NCI-H524 treated with DMSO at 0.1 percent for 48 hours (cell line): ENCODE measurements at places on chromosomes 5 and 9.

DNA sequence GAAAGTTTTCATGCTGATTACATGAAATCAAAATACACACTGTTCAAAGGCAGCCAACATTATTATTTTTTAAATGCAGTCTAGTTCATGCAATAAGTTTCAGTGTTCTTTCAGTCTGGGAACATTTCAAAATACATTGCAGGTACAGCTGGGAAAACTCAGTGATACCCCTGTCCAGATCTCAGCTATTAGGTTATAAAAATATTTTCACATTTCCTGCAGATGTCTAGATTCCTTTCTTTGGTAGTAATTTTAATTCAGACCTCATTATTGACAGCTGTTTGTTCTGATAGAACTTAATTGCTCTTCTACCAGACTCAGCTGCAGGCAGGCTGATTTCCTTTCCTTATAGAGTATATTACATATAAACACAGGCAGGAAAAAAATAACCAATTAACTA lies 556.8 kb upstream of the DMAC1 start:
- DNase-seq: no peak

DNA sequence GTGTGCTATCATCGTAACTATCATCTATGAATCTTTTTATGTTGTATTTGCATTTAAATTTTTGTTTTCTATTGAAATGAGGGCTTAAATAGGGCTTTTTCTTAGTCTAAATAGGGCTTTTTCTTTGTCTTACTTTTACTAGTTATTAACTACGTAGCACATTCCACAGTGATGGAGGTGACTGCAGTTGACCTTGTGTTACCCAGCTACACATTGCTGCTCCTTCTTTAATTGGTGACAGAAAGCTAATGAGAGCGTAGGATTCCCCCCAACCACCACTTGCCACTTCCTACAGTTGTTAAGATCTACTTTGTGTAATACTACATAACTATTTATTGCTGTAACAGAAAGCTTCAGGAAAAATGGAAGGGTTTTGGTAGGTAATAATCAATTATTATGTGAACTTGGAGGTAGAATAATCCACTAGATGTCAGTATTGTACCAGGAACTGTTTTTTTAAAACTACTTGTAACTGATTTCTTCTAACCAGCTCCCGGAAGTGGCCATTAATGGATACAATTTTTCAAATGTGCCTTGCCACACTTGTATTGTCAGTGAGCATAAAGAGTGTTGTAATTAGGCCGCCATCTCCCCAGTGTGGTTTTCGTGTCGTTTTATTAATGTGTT lies 18.0 kb downstream of the MTRR start:
- no peak for DNase-seq

- DNase-seq: no peak
Observed at GRCh38 chr5:135155616-135156214, 121.7 kb upstream of the PITX1 start.

DNA sequence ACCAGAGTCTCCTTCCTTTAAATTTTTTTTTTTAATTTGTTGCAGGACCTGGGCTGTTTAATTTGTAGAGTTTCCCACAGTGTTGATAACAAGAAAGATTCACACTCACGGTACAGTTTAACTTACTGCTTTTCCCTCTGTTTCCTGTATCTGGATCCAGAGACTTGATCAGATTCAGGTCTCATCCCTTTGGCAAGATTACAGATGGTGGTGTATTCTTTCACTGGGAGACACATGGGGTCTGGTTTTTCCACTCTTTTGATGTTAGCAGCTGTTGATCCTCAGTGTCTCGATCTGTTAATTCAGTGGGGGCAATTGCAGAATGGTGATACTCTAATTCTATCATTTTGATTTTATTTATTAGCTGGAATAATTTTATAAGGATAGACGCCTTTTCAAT lies 75.4 kb upstream of the TNFAIP8 start:
- DNase-seq: no peak

DNA sequence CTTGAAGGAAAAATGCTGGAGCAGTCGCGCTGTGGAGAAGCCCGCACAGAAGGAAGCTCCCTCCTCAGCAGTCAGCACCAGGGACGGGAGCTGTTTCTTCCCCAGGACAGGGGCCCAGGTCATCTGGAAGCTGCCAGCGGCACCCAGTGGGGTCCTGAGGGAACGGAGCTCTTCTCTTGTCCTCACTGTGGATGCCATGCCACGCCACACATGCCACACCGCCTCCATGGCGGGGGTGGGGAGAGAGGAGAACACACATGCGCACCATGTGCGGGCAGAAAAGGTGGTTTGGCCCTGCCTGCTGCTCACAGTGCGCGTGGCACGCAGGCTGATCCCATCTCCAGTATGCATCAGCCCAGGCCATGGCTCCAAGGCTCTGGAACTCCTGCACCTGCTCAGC lies 41.7 kb upstream of the ZNF354B start:
- DNase-seq: no peak

GRCh38 chr5:11322133-11322532 lies 561.1 kb upstream of the DAP start:
- DNase-seq: no peak

- DNase-seq: no peak
Observed at GRCh38 chr5:158390577-158390976, 531.6 kb upstream of the CLINT1 start.

DNA sequence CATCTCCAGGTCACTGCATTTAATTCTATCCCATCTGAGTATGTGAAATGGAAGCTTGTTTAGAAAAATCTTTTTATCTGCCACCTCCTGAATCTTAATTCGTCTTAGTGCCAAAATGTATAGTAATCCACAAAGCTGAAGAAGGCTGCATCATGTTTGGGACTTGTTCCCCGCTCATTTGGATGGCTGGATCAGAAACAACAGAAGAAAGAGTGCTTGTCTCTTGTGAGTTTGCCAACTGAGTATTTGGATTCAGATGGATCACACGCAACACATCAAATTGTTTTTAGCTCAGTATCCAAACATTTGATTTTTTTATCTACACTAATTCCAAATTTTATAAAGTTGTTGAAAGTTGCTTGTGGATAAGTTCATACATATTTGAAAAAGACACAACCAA lies 197.2 kb upstream of the PAPPA start:
- DNase-seq: no peak

DNA sequence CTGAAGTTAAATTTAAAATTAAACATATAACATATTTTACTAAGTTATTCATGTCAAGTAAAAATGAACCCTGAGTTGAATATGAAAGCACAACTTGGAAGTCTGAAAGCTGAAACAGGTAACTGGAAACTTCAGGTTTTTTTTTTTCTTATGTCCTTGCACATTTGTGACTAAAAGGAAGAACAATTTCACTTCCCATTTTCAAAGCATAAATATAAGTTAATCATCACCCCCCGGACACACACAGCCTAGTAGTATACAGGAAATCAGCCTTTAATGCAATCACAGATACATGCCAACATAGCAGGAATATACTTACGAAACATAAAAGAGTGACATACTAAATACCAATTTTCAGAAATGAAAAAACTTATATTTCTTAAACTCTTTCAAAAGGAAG lies 225.9 kb downstream of the RFX3 start:
- no peak for DNase-seq

- DNase-seq: peak; percentile 27
Observed at GRCh38 chr5:149735066-149735465, 5.0 kb downstream of the PPARGC1B start.

- no peak for DNase-seq
Observed at GRCh38 chr5:64269164-64269563, 103.5 kb downstream of the RNF180 start.

DNA sequence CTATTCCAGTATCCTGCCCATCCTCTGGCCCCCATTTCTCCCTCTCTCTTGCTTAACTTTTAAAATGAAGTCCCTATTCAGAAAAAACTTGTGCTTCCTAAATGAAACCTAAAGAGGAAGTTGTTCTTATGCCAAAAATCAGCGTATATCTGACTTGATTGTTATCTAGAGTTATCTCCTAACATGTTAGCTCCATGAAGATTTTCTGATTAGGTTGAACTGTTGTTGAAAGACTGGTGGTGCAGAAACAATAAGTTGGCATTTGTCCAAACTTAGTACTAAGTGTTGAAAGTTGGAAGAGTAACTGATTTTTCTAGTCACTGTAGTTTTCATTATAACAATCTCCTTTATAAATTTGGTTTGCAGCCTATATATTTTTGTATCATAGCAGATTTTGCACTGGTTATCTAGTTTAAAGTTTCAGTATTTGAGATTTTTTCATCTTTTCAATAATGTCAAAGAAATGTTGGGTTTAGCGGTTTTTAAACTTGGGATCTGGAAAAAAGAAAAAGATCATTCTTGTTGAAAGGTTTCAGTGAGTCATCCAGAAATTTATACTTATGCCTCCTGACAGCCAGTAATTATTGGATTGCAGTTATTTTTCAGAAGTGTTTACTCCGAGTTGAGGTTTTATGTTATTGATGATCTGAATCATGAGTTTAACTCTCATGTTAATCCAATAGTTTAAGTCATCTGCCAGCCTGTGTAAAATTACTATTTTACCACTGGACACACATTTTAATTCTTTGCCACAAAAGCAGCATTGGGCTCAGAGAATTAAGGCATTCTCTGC lies 60.6 kb downstream of the PAM start:
- no peak for DNase-seq

DNA sequence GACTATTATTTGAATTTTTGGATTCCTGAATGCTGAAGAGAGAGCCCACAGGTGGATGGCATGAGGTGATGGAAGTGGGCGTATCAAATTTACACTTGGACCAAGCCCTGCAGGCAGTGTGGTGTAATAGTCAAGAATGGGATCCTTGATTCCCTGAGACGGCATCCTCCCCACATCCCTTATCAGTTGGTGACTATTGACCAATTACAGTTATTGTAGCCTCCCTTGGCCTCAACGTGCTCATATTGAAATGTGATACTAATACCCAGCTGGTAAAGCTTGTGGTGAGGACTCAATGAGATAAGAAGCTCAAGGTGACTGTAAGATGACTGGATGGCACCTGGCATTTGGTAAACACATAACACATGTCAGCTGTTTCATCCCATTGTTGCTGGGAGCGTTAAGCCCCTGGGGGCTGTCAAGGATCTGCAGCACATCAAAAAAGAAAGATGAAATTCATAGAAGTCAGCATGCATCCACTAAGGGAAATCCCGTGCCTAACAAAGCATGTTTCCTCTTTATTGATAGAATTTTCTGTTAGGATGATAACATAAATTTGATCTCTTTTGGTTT lies 65.6 kb upstream of the IRX2 start:
- DNase-seq: peak; percentile 99

- DNase-seq: no peak
Observed at GRCh38 chr5:1034421-1034905, 25.9 kb downstream of the NKD2 start.

GRCh38 chr5:152503206-152503605 lies 98.1 kb upstream of the NMUR2 start:
- DNase-seq: no peak

DNA sequence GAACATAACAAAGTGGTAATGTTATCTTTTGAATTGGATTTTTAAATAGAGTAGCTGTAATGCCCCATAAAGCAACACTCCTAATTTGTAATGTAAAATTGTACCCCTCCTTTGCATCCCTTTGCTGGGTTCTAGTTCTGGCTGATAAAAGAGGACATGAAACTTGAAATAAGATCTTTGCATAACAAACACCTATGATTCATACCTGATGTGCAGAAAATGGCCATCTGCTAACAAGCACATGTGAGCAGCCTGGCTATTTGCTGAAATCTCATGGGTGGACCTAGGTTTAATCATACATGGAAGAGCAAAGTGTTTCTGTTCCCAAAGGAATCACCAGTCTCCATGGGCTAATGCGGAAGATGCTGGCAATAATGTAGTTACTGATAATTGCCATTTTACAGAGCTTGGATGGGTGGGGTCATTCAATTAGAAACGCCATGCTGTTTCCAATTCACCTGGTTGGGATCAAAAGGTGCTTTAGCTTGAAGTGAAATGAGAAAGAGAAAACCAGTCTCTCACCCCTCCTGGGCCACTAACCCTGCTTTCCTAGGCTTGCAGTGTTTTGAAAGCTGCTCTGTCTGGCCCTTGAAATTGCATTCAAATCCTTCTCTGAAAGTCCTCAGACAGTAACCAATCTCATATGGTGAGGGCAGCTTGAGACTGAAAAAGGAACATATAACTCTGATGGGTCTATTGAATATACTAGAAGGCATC lies 585.1 kb downstream of the TLE4 start:
- no peak for DNase-seq

DNA sequence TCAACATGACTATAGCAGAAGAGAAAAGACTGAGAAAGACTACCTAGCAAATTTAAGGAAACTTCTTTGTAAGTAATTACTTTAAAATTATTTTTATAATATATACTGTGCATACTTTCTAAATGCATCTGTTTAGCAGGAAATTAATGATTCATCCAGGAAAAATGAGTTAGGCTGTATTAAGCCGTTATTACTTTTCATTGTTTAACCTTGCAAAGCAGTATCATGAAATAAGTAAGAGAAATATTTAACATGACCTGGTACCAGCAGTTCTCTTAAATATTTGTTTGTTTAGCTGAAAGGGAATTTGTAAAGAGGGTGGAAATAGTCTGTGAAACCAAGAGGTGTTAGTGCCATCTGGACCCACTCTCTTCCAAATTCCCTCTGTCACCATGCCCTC lies 175.0 kb downstream of the GNAQ start:
- DNase-seq: no peak

- DNase-seq: no peak
Observed at GRCh38 chr9:35306283-35306682, 144.5 kb downstream of the UNC13B start.

DNA sequence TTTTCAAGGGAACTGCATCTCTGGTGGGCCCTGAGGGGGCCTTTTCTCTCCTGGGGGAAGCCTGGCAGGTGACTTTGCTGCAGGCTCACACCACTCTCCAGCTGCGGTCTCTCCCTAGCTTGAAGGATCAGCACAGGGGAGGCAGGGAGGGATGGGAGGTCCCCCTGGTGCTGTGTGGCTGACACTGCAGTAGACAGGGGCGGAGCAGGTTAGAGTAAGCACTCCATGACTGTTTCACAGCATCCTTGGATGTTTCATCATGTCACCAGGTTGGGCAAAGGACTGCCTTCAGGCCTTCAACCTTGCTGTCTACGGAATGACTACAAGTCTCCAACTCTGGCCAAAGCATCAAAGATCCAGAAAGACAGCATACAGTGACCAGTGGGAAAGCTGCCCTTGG lies 470.7 kb downstream of the CDK5RAP2 start:
- DNase-seq: no peak

GRCh38 chr5:66057239-66057638 lies 86.9 kb upstream of the SREK1 start:
- no peak for DNase-seq

GRCh38 chr5:165504674-165505073 lies 1999.3 kb downstream of the MAT2B start:
- no peak for DNase-seq

DNA sequence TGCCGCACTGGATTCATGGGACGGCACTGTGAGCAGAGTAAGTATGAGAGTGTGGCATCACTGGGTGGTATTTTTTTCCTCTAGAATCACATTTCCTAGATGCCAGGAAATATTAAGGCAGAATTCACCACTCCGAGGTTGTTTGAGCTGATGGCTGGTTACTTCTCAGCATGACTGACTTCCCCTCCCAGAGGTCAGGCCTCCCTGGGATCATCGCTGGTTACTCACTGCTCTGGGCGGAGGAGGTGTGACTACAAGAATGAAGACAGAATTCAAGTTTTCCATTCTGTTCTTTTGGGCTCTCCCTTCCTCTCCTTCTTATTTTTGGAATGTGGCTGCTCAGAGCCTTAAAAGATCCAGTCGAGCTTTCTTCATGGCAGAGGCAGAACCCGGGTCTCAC lies 76.6 kb upstream of the PRRC1 start:
- DNase-seq: no peak

- DNase-seq: peak; percentile 43
Observed at GRCh38 chr9:117344892-117345660, 69.8 kb downstream of the ASTN2 start.

- DNase-seq: no peak
Observed at GRCh38 chr5:132266031-132266835, 8.7 kb downstream of the PDLIM4 start.

GRCh38 chr5:148839960-148840359 lies 13.5 kb downstream of the ADRB2 start:
- DNase-seq: no peak
